Heart right ventricle (tissue), 16 donors: ENCODE measurements at places on chromosomes 2 and 18. TPM values are rescaled to one million over a fixed set of nuclear protein-coding genes. Genes with fewer than 3 reads are reported as not detected.
A peak's percentile ranks its signal among the peaks of the same experiment; 100 is the strongest.

- DNase-seq, result peak; percentile 34
- H3K36me3 ChIP-seq, result no peaks in the 10 kb centered on the region
- no peak overlapping the region for H3K4me3 ChIP-seq
Measured at GRCh38 chr2:55885127-55885943, 38.2 kb downstream of the EFEMP1 start.

GRCh38 chr2:109690822-109691541, 76.8 kb downstream of the SOWAHC start:
- peaks cover 27% of the 10 kb centered on the region for H3K4me1 ChIP-seq
- H3K27me3 ChIP-seq, result no peaks in the 10 kb centered on the region
- H3K36me3 ChIP-seq, result no peaks in the 10 kb centered on the region
- no peak overlapping the region for H3K4me3 ChIP-seq

YES1 gene
- 18.2 TPM for total RNA-seq

DNA sequence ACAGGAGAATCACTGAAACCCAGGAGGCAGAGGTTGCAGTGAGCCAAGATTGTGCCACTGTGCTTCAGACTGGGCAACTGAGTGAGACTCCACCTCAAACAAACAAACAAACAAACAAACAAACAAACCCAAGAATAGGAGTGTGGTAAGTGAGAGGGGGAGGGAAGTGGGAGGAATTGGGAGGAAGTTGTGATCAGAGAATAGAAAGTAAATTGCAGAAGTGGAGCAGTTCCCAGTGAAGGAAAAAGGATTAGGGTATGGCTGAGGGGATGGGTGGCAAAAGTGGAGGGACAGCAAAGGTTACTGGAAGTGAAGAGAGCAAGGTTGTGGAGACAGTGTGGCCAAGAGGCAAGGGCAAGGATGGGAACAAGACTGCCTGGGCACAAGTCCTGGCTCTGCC, 41.1 kb upstream of the C1GALT1C1L start:
- no peak overlapping the region for H3K27ac ChIP-seq
- H3K36me3 ChIP-seq, result no peaks in the 10 kb centered on the region
- DNase-seq, result no peak
- no peak overlapping the region for H3K4me3 ChIP-seq
- H3K27me3 ChIP-seq, result peaks cover 5% of the 10 kb centered on the region
- H3K4me1 ChIP-seq, result no peaks in the 10 kb centered on the region

DNA sequence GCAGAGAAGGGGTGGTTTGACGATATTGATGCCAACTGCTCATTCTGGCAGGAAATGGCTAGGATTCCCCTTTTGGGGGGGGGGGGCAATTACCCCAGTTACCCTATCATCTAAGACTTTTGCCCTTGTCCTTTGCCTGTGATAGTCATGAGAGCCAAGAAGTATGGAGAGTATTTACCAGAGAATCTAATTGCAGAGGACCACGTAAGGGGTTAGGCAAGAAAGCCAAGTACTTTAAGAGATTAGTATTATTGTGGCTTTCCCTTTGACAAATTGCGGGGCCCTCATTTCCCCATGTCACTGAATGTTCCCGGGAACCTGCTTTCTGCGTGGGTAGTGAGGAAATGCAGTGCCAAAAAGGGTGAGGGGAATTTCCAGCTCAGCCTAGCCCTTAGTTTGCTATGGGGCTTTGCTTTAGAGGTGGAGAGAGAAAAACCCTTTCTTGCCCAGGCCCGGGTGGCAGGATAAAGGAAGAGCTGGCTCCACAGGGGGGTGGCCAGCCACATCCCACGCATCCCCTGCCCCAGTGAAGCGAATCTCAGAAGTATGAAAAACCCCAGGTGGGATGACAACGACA, 1.5 kb downstream of the AQP4 start:
- H3K36me3 ChIP-seq, result no peaks in the 10 kb centered on the region
- H3K27me3 ChIP-seq, result peaks cover 5% of the 10 kb centered on the region
- H3K4me1 ChIP-seq, result peaks cover 21% of the 10 kb centered on the region
- H3K4me3 ChIP-seq, result peak overlapping the region; percentile 53

SERPINB11 gene
- total RNA-seq, result not detected

HOXD11 gene
- not detected for total RNA-seq

GRCh38 chr2:69241093-69241492, 145.9 kb downstream of the GFPT1 start:
- H3K36me3 ChIP-seq, result no peaks in the 10 kb centered on the region
- no peaks in the 10 kb centered on the region for H3K4me1 ChIP-seq
- DNase-seq, result no peak

EFR3B gene
- 7.8 TPM for total RNA-seq

EPAS1 gene
- 264 TPM for total RNA-seq

DNA sequence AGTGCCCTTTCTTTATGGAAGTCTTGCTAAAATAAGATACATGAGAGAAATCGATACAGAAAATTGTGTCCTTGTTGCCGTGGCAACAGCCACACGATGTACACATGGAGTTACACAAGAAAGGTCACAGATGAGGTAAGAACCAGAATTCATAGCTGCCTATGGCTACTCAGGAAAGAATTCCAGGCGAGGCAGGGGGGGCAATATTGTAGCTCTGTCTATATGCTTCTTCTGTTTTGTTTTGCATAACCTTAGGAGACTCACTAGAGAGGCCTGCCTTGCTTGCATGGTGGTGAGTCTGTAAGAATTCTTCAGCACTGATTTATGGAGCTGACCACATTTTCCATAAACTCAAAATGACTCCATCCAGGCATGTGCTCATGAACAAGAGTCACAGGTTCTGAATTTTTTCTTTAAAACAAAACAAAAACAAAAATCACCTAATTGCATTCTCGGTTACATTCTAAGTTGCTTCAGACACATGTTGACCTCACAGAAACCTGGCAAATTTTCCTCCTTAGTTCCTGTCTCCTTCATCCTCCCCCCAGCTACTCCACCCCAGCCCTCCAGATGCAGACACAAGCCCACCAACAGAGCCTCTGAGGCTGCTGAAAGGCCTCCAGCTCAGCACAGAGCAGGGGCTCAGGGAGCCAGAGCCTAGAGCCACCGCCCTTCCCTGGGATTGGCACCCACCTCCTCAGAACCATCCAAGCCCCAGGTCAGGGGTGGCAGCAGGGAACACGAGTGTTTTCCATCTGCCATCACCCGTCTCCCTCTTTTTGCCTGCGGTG, 183.5 kb downstream of the ANTXR1 start:
- peaks cover 8% of the 10 kb centered on the region for H3K4me1 ChIP-seq
- DNase-seq, result no peak
- no peak overlapping the region for H3K4me3 ChIP-seq
- no peak overlapping the region for H3K27ac ChIP-seq
- peaks cover 3% of the 10 kb centered on the region for H3K36me3 ChIP-seq

TDRD15 gene
- not detected for total RNA-seq

SLC23A3 gene
- total RNA-seq, result 0.49 TPM

RPRM gene
- not detected for total RNA-seq

- H3K27me3 ChIP-seq, result peaks cover 9% of the 10 kb centered on the region
- DNase-seq, result no peak
- no peak overlapping the region for H3K4me3 ChIP-seq
- H3K36me3 ChIP-seq, result no peaks in the 10 kb centered on the region
- H3K27ac ChIP-seq, result no peak overlapping the region
- H3K4me1 ChIP-seq, result no peaks in the 10 kb centered on the region
Measured at GRCh38 chr2:238777369-238778067, 70.4 kb upstream of the TWIST2 start.

- no peaks in the 10 kb centered on the region for H3K36me3 ChIP-seq
- no peak for DNase-seq
- peaks cover 16% of the 10 kb centered on the region for H3K27me3 ChIP-seq
- H3K4me1 ChIP-seq, result no peaks in the 10 kb centered on the region
Measured at GRCh38 chr2:112947374-112947773, 30.4 kb upstream of the IL36G start.

MPP4 gene
- not detected for total RNA-seq

- H3K4me3 ChIP-seq, result no peak overlapping the region
- no peak overlapping the region for H3K27ac ChIP-seq
- no peaks in the 10 kb centered on the region for H3K27me3 ChIP-seq
- no peaks in the 10 kb centered on the region for H3K36me3 ChIP-seq
Measured at GRCh38 chr2:7670905-7671641, 753.9 kb downstream of the RNF144A start.

DNA sequence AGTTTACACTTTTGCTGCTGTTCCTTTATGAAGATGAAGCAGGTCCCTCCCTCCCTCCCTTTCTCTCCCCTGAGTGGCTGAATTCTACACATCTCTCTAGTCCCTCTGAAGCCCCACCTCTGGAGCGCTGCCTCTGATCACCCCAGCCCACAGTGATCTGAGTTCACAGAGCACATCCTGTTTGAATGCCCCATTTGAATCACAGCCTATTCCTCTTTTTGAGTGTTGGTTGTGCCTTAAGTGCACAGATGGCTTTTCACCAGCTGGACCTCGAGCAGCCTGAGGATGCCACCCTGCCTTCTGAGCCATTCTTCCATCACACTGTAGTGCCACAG, 87.1 kb downstream of the ITGB1BP1 start:
- no peaks in the 10 kb centered on the region for H3K36me3 ChIP-seq
- no peak overlapping the region for H3K27ac ChIP-seq
- DNase-seq, result no peak
- H3K27me3 ChIP-seq, result no peaks in the 10 kb centered on the region
- H3K4me3 ChIP-seq, result no peak overlapping the region

- H3K27ac ChIP-seq, result no peak overlapping the region
- H3K4me1 ChIP-seq, result no peaks in the 10 kb centered on the region
- DNase-seq, result no peak
Measured at GRCh38 chr2:233643128-233643527, 6.9 kb downstream of the UGT1A10 start.

GRCh38 chr2:167890739-167891138, 356.7 kb downstream of the STK39 start:
- H3K4me1 ChIP-seq, result no peaks in the 10 kb centered on the region
- no peak for DNase-seq
- H3K36me3 ChIP-seq, result no peaks in the 10 kb centered on the region
- no peak overlapping the region for H3K4me3 ChIP-seq

- H3K36me3 ChIP-seq, result no peaks in the 10 kb centered on the region
- H3K4me1 ChIP-seq, result peaks cover 60% of the 10 kb centered on the region
- DNase-seq, result no peak
- no peak overlapping the region for H3K4me3 ChIP-seq
- no peak overlapping the region for H3K27ac ChIP-seq
Measured at GRCh38 chr2:239278941-239279365, 121.9 kb downstream of the HDAC4 start.

DNA sequence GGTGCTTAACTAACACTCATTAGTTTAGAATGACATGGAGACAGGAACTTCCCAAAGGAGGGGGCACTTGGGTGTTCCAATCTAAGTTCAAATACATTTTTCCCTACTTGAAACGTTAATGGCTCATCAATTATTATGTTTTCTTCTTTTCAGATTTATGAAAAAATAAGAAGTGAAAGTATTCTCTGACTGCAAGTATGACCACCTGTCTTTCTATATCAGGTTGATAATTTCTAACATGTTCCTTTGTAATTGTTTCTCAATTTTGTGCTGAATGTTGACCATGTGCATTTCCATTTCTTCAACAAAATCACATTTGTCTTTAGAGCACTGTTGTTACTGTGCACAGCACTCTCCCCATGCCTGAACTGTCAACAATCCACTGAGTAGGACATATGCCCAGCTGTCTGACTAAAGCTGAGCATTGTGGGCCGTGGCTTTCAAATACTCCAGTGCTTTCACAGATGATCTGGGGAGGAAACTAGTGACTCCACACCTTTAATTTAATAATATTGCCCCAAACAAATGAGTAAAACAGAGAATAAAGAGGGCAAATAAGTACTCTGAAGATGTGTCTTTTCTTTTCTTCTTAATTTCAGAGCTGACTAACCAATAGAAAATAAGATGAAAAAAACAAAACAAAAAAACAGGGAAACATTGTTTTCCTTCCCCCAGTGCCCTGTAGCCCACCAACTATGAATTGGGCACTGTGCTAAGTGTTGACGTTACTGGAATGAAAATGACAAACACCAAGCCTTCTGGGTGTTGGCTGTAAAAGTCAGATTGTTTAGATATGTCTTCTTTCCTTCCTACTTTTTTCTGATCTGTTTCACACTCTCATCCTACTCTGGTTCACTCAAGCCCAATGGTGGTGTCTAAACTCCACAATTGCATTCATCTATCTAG, 16.0 kb downstream of the LANCL1 start:
- H3K36me3 ChIP-seq, result peaks cover 88% of the 10 kb centered on the region
- no peak overlapping the region for H3K4me3 ChIP-seq
- H3K4me1 ChIP-seq, result no peaks in the 10 kb centered on the region
- DNase-seq, result no peak
- no peak overlapping the region for H3K27ac ChIP-seq
- no peaks in the 10 kb centered on the region for H3K27me3 ChIP-seq

CHRND gene
- not detected for total RNA-seq

FIGN gene
- total RNA-seq, result 12.0 TPM

RFX8 gene
- 0.15 TPM for total RNA-seq

- peak overlapping the region; percentile 76 for H3K27ac ChIP-seq
- H3K27me3 ChIP-seq, result no peaks in the 10 kb centered on the region
- no peaks in the 10 kb centered on the region for H3K36me3 ChIP-seq
- H3K4me1 ChIP-seq, result peaks cover 60% of the 10 kb centered on the region
- H3K4me3 ChIP-seq, result no peak overlapping the region
Measured at GRCh38 chr2:20524412-20525040, 77.7 kb downstream of the RHOB start.

DNA sequence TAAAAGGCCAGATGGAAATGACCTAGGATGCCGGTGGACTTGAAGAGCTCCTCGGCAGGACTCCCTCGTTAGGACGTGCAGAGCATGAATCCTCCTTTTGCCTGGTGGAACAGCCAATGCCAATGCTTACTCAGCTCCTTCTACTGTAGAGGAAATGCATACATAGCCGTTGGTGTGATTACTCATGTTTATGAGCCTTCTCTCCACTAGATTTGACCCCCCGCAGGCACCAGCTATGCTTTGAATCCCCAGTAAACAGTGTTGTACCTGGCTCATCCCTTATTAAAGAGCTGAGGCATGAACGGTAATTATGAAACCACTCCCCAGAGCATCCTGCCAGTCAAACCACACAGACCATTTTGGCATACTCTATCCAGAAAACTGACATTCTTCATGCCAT, 172.8 kb downstream of the ANTXR1 start:
- H3K4me3 ChIP-seq, result no peak overlapping the region
- no peaks in the 10 kb centered on the region for H3K27me3 ChIP-seq
- no peak for DNase-seq
- no peak overlapping the region for H3K27ac ChIP-seq

DNA sequence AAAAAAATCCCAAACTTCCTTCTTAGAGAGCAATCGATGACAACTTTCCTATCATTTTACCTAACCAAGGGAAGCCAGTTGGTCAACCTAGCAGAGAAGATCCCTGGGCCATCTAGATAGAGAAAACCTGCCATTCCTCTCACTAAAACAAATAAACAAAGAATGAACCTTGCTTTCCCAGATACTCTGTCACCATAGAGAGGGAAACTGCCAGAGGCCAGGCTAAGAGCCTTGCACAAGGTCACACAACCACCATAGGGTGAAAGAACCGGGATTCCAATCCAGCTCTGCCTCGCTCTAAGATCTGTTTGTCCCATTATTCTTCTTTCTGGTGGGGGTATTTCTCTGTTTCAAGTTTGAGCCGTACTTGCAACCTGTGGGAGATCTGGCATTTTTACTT, 154.6 kb downstream of the CYRIA start:
- H3K4me3 ChIP-seq, result no peak overlapping the region
- DNase-seq, result no peak
- H3K27ac ChIP-seq, result no peak overlapping the region
- H3K36me3 ChIP-seq, result no peaks in the 10 kb centered on the region

- H3K4me3 ChIP-seq, result no peak overlapping the region
- no peak overlapping the region for H3K27ac ChIP-seq
- H3K36me3 ChIP-seq, result no peaks in the 10 kb centered on the region
- H3K4me1 ChIP-seq, result no peaks in the 10 kb centered on the region
Measured at GRCh38 chr18:59690996-59691395, 6.2 kb downstream of the CCBE1 start.
